ENCODE measurements at places on chromosomes 16 and 17.
A peak's percentile ranks its signal among the peaks of the same experiment; 100 is the strongest.

GRCh38 chr16:77432264-77432663, 2.6 kb downstream of the ADAMTS18 start:
- DNase-seq, result no peak

DNA sequence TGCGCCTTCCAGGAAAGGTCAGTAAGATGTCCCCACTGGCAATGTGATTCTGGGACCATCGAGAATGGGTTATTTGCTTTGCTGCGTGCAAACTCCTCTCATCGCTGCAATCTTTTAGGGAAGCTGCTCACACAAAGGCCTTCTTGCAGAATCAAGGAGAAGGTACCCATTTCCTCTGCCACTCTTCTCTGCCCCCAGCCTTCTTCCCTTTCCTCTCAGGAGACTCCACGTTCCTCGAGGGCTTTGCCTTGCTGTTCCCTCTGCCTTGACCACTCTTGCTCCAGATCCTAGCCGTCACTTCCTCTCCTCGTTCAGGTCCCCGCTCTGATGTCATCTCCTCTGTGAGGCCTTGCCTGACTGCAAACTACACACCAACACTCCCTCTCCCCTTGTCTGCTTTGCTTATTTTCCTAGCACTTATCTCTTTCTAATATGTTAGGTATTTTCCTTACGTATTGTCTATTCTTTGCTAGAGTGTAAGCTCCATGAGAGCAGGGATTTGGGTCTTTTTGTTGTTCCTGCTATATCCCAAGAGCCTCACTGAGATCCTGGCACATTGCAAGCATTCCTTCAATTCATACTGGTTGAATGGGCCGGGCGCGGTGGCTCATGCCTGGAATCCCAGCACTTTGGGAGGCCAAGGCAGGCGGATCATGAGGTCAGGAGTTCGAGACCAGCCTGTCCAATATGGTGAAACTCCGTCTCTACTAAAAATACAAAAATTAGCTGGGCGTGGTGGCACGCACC, 5.3 kb upstream of the CRK start:
- DNase-seq, result no peak

GRCh38 chr17:51119415-51120356, 982 bp downstream of the SPAG9 start:
- DNase-seq, result peak; percentile 15

DNA sequence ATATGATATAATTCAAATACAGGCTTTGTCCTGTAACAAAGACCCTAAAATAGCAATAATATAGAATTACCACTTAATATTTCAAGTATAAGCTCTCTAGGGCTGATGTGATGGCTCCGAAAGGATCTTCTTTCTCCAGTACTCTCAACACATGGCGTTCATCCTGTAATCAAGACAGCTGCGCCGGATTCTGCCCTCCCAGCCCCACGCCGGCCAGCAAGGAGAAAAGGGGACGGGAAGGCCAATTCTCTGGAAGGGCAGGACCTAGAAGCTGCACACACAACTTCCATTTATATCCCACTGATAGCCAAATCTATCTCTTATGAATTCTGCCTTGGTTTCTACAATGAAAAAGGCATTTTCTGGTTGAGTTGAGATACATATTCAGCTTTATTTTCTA, 32.0 kb downstream of the CCDC182 start:
- no peak for DNase-seq

- no peak for DNase-seq
Observed at GRCh38 chr17:6480303-6480675, 36.0 kb downstream of the PIMREG start.

- no peak for DNase-seq
Observed at GRCh38 chr16:55434000-55434399, 45.0 kb upstream of the MMP2 start.

- DNase-seq, result no peak
Observed at GRCh38 chr16:73717266-73717974, 579.2 kb upstream of the PSMD7 start.

DNA sequence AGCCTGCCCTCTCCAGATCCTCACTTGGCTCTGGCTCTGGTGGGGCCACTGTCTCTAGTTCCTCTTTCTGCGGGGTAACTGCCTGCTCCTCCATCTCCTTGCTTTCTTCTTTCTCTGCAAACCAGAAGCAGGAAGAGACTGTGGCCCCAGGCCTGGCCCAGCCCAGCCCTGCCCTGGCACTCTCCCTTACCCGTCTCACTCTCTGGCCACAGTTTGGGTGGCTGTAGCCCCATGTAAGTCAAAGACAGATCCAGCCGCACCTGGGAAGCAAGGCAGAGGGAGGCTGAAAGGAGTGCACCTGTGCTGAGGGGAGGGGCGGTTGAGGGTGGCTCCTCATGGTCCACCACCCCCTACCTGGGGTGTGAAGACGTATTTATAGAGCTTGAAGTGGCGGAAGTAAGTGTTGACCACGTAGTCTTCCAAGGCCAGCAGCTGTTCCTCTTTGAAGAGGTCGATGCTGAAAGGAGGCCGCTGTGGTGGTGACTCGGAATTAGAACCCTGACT, 2.8 kb downstream of the CFAP119 start:
- DNase-seq, result no peak

- DNase-seq, result no peak
Observed at GRCh38 chr17:859061-859823, 77.1 kb downstream of the MRM3 start.

GRCh38 chr17:55576996-55577586, 65.8 kb upstream of the SMIM36 start:
- peak; percentile 5 for DNase-seq

GRCh38 chr17:54835015-54835414, 65.6 kb upstream of the TOM1L1 start:
- DNase-seq, result no peak

GRCh38 chr16:51151435-51151960, 428 bp upstream of the SALL1 start:
- DNase-seq, result no peak

- no peak for DNase-seq
Observed at GRCh38 chr16:159136-159849, 6.5 kb upstream of the HBM start.

- no peak for DNase-seq
Observed at GRCh38 chr16:582218-582613, 7.7 kb upstream of the RAB40C start.

GRCh38 chr16:26724189-26724588, 342.5 kb upstream of the C16orf82 start:
- no peak for DNase-seq

- DNase-seq, result no peak
Observed at GRCh38 chr17:22277595-22277994, 585.3 kb downstream of the KCNJ18 start.

- DNase-seq, result no peak
Observed at GRCh38 chr17:82333279-82334171, at the start of gene SECTM1. SECTM1 (minus strand) TSS chr17:82333766; CDS start chr17:82327240, 6,526 bp downstream.

GRCh38 chr16:11670171-11671131, 2.2 kb downstream of the SNN start:
- DNase-seq, result no peak

GRCh38 chr16:56360117-56361008, 65.0 kb downstream of the AMFR start:
- no peak for DNase-seq

DNA sequence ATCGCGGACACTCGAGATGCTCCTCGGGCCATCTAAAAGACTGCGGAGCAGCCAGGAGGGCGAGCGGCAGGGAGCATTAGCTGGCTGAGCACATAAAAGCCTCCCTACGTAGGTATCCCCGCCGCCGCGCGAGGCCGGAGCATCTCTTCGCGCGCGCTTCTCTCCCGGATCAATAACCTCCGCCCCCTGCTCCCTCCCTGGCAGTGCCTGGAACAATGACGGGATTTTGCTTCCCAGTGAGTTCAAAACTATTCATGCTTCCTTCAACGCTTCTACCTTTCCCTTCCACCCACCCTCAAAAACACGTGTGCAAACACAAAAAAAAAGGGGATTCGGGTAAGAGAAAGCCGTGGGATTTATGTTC, 984 bp downstream of the CENPV start:
- DNase-seq, result peak; percentile 6

DNA sequence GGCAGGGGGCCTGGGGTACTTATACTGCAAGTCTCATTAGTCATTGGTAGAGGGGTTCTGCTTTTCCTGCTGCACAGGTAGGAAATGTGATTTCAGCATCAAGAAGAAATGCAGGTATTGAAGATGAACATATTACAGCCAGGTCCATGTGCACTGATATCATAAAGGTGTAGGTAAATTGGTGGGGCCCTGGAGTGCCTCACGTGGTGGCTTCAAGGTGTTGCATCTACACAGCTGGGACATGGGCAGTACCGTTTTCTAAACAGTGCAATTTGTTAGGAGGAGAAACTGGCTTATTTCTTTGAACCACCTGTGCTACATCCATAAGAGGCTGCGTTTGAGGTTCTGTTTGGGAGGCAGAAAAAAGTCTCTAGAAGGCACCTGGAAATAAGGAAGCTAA, 618.1 kb upstream of the RBFOX1 start:
- no peak for DNase-seq

- no peak for DNase-seq
Observed at GRCh38 chr16:72905581-72905980, 142.3 kb downstream of the ZFHX3 start.

- DNase-seq, result no peak
Observed at GRCh38 chr16:57146040-57146647, 39.7 kb downstream of the PSME3IP1 start.

GRCh38 chr17:933312-934073, 46.1 kb downstream of the NXN start:
- no peak for DNase-seq
